ENCODE measurements at places on chromosomes 16 and 17.
A peak's percentile ranks its signal among the peaks of the same experiment; 100 is the strongest.

DNA sequence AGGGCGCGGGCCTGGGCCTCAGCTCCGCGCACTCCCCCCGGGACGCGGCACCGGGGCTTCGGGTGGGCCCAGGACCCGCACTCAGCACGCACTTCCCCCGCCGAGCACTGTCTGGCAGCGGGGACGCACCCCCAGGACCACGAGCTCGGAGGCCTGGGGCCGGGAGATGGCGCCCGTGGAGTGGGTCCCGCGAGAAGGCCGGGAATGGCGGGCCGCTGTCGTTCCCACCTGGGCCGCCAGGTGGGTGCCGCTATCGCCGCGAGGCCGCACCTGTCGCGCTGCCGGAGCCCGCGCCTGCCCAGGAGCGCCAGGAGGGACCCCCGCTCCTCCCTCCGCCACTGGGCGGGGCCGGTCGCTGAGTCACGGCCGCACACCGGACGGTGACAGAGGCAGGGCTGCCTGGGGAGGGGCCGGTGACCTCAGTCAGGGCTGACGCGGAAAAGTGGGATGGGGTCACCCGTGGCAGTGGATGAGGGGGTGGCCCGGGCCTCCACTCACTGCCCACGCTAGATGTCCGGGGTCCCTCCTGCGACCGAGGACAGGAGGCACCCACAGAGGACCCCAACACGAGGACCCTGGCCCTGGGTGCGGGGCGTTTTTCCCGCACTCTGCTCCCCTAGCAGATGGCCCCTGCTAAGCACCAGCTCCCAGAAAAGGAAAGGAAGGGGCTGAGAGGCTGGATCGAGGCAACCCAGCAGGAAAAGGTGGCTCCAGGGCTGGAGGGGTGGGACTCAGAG, 6.9 kb upstream of the ACTG1 start:
- DNase-seq: no peak

- DNase-seq: no peak
Observed at GRCh38 chr17:44598329-44598728, 41.0 kb downstream of the FZD2 start.

DNA sequence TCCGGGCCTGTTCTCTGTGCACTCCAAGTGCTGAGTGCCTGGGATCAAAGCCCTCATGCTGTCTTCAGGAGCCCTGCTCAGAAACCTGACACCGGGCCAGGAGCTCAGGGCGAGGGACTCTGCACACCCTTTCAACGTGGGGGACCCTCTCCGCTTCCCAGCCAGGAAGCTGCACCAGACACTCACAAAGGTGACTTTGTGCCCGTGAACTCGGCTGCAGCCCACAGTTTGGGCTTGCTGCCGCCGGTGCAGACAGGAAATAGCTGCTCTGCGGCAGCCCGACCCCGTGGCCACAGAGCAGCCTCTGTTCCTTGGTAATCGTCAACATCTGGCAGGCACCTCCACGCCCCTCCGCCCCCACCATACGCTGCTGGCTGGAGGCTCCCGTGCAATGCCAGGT, 93.4 kb upstream of the METRNL start:
- no peak for DNase-seq

- no peak for DNase-seq
Observed at GRCh38 chr17:52154466-52154865, 4.0 kb downstream of the CA10 start.

GRCh38 chr16:88289968-88290401, 92.8 kb upstream of the ZNF469 start:
- DNase-seq: no peak

GRCh38 chr16:46817961-46818360, 13.0 kb downstream of the C16orf87 start:
- no peak for DNase-seq

- DNase-seq: no peak
Observed at GRCh38 chr16:28826141-28826540, 3.3 kb downstream of the ATXN2L start.

DNA sequence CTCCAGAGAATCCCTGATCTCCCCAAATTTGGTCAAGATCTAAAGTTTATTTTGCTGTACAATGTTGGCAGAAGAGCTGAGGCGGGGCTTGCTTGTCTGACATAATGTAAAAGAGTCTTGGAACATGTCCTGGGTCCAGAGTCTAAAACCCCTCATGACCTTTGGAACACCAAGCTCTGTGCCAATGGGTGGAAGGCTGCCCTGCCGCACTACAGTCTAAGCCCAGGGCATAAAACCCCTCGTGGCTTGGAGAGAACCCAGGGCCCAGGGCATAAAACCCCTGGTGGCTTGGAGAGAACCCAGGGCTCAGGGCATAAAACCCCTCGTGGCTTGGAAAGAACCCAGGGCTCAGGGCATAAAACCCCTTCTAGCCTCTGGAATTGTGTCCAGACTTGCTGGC, 36.7 kb downstream of the CCDC57 start:
- DNase-seq: no peak

GRCh38 chr17:77126519-77126918, 14.2 kb upstream of the SEC14L1 start:
- no peak for DNase-seq

- DNase-seq: no peak
Observed at GRCh38 chr16:88841521-88842307, 15.0 kb downstream of the GALNS start.

DNA sequence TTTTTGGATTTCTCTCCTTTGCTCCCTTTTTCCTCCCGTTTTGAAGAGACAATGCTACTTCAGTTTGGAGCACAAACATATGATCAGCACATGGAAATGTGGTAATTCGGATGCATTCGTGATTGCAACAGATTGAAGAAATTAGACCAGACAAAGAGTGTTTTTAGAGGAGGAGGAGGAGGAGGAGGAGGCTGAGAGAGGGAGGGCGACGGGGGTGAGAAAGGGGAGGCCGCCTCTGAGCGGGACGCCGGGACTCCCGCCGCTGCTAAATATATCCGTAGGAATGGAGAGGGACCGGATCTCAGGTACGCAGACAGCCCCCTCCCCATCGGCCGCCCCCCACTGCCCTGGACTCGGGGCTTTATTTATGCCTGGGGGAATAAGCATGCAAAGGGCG, 179.3 kb downstream of the SEC14L1 start:
- DNase-seq: peak; percentile 48

GRCh38 chr17:37429453-37429852, 22.8 kb downstream of the TADA2A start:
- no peak for DNase-seq

GRCh38 chr17:50420419-50421112, 5.5 kb upstream of the ACSF2 start:
- no peak for DNase-seq

GRCh38 chr16:8931859-8932258, 31.8 kb downstream of the USP7 start:
- peak; percentile 78 for DNase-seq

GRCh38 chr16:3321816-3322215, 16.5 kb downstream of the ZNF75A start:
- DNase-seq: no peak

DNA sequence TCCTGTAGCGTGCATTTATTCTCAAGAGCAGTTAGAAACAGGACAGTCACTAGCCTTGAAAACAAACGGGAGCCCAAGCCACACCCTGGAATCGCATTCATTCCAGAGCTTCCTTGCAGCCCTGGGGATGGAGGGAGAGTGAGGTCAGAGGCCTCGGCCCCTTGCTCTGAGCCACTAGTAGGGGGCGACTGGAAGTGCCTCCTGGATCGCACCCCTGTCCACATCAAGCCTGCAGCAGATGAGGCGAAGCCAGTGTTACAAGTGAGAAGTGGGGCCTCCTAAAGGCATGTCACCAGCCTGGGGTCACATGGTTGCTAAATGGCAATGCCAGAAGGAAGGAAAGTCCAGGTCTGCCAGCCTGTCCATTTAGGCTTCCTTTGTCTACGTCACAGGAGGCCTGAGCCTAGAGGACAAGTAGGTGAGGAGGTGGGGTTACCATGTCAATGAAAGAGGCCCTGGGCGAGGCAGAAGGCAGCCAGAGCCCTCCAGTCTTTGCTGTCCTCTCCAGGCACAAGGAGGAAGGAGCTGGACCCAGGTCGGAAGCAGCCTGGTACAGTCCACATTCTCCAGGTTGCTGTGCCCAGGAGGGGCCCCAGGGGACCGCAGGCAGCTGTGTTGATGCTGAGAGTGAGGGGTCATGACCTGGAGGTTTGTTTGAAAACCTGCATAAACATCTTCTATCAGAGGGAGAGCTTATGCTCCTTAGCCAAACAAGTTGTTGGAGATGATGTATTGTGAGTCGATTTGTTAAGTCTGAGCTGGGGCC, 3.0 kb upstream of the RCVRN start:
- no peak for DNase-seq

GRCh38 chr17:1480747-1481465, 11.6 kb downstream of the MYO1C start:
- no peak for DNase-seq

- DNase-seq: no peak
Observed at GRCh38 chr16:54812229-54812628, 118.4 kb upstream of the IRX5 start.

GRCh38 chr17:28071891-28072606, 29.6 kb downstream of the NLK start:
- DNase-seq: no peak

DNA sequence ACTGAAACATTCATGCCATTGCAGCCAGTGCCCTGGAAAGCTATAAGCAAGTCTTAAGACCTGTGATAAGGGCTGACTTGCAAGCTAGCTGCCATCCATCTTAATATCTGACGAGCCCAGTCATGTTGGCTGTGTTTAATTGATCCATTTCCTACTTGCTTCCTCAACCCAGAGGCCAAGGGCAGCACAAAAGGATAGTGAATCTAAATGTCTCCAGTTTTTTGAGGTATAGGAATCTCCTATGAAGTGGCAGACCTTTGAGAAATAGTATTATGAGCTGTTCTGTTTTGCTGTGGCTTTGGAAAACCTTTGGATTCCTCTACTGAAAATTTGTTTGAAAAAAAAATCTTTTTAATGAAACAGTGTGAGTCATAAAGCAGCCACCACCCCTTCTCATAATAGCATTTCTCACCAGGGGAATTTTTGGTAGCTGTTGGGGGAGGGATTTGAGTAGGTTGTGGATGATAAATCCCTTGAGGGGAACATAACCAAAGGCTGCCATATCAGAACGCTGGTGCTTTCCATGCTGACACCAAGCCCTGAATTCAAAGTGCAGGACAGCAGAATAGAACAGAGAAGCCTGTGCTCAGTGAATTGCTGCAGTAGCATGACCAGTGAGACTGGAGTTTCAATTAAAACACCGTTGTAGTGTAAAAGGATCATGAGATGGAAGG, 12.9 kb downstream of the ZNRF1 start:
- DNase-seq: no peak

- no peak for DNase-seq
Observed at GRCh38 chr17:73043686-73044581, 48.6 kb downstream of the SLC39A11 start.

DNA sequence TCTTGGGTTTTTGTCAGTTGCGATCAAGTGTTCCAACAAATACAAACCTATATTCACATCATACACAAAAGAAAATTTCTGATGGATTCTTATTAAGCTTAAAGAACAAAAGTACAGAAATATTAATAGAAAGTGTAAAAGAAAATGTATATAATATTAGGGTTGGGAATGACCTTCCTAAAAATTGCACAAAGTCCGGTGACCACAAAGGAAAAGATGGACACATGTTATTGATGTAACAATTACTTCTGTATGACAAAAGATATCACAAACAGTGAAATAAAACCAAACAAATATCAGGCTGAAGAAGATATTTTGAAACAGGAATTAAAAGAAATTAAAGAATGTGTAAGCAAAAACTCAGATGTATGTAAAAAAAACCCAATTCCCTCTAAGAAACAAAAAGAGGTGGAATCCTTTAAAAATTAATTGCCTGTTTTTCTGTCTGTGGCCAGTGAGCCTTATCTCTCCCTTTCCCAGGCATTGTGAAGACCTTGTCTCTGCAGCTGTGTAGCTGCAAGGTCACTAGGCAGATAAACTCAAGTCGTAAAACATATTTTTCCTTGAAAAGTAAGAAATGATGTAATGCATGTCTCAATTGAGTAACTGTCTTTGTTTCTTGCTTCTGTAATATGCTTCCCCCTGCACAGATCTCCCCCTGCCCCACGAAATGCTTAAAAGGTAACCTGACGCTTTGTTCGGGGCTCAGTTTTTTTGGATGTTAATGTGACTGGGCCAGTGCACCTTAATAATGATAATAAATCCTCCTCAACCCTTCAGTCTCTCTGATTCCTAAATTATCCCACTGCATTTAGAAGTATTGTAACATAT, 2.8 kb downstream of the ST6GALNAC1 start:
- DNase-seq: no peak

DNA sequence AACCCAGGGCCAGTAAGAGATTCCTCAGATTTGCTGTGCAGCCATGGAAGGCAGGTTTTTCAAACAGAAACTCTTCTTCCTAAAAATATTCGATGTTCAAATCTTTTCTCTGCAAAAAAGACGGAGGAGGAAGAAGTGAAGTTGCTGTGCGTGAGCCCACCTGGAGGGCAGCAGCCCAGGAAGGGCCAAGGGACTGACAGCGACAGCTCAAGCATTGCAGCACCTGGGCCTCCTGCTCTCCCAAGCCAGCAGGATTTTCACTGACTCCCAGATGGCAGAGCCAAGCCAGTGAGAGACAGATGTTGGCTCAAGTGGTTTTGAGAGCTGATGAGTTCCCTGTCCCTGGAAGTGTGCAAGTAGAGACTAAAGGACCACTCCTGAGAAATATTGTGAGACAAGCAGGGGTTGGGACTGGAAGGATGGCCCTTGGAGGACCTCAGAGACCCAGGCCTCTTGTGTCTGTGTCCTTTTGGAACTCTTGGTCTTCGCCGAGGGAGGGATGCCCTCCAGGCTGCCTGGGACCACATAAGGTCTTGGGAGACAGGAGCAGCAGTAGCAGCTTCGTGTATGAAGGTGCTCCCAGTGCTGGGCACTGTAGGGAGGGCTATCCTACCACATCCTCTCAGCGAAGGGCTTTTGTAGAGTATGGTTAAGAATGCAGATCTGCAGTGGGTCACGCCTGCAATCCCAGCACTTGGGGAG, 29.3 kb upstream of the TNFRSF13B start:
- DNase-seq: peak; percentile 23

DNA sequence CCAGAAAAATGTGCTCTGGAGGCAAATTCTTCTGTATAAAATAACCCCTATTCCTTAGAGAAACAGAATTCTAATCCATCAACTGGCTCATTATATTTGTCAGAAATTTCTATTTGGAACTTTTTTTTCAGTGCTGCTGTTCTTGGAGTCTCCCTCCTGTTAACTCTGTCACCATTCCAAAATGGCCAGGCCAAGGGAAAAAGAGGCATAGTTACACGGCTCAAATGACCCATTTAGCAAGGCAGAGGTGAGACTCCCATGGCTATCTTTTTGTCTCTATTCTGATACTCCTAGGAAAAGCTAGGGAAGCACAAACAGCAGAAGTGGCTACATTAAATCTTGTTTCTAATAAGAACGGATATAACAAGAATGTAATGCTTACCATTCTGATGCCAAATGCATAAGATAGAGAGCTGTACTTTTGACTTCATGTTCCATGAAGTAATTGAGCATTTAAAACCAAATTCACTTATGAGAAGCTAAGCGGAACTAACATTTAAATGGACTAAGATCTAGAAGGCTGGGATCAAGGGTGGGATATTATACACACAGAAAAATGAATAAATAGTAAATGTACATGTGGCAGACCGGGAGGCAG, 64.4 kb upstream of the CORO6 start:
- DNase-seq: no peak

GRCh38 chr17:49898366-49899190, 50.7 kb upstream of the TAC4 start:
- no peak for DNase-seq

- DNase-seq: no peak
Observed at GRCh38 chr16:64356267-64356666, 765.6 kb downstream of the CDH11 start.

GRCh38 chr17:45748731-45749310, 35.3 kb upstream of the CRHR1 start:
- DNase-seq: no peak

GRCh38 chr17:29060475-29060874, 17.5 kb downstream of the PIPOX start:
- DNase-seq: no peak

- peak; percentile 85 for DNase-seq
Observed at GRCh38 chr17:7023576-7024401, 939 bp downstream of the BCL6B start.

Measured in ovary (tissue), 10 donors.